ENCODE measurements at places on chromosomes 2 and 18.

DNA sequence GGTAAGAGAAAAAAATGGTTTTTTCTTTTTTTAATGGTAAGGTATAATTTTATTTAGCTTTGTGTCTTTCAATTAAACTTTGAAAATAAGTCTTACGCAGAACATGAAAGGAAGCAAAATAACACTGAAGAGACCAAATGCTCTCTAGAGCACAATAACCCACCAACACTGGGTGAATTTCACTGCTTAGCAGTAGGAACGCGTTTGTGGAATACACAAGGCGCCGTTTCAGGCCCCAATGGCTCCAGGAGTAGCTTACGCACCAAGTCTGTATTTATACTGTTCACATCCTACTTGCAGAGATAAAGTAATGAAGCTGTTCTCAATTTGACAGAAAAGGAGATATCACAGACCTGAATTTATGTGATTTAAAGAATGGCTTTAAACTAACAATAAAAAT lies 23.5 kb downstream of the RPL31 start:
- no peaks in the 10 kb centered on the region for H3K4me1 ChIP-seq
- no peaks in the 10 kb centered on the region for H3K27me3 ChIP-seq
- H3K36me3 ChIP-seq, result peaks cover 75% of the 10 kb centered on the region
- no peak overlapping the region for H3K27ac ChIP-seq
- no peak for DNase-seq
- H3K4me3 ChIP-seq, result no peak overlapping the region

GRCh38 chr18:74951165-74951760 lies 257.7 kb downstream of the PTGR3 start:
- no peak overlapping the region for H3K4me3 ChIP-seq
- H3K36me3 ChIP-seq, result no peaks in the 10 kb centered on the region

DNA sequence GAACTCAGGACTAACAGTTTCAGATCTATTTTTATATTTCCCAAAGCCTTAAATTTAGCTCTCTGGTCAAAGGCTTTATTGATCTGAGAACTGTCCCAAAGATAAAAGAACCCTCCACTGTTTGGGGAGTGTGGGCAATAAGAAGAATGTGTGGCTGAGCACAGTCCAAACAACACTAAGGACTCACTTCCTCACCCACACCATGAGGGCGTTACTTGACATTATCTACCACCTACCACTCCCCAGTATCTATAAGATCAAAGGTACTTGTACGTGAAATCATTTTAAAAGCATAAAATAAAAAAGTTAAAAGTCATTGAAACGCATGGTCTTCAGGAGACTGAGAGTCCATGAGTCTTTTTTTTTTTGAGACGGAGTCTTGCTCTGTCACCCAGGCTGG lies 54.6 kb upstream of the NFU1 start:
- DNase-seq, result no peak
- peaks cover 31% of the 10 kb centered on the region for H3K36me3 ChIP-seq
- peaks cover 11% of the 10 kb centered on the region for H3K4me1 ChIP-seq
- no peak overlapping the region for H3K4me3 ChIP-seq
- H3K27ac ChIP-seq, result no peak overlapping the region

DNA sequence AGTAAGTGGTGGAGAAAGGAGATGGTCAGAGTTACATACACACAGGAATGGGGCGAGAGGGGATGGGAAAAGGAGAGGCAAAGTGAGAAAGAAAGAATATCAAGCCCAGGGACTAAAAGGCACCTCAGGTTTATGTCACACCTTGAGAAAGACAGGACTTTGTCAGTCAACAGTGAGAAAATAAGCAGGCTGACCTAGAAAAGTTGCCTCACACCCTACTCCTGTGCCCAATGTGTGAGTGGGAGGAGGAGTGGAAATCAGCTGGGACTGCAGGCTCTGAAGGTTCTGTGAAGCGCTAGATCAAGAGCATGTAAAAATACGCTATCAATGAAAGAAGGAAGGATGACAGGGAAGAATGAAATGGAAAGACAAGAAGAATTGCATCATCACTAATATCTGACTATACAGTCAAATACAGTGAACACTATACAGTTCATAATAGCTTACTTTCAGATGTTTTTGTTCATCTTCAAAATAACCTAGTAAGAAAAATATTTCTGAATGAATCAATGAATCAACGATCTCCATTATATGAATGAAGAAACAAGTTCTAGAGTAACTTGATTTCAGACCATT lies 10.7 kb downstream of the VPS54 start:
- DNase-seq, result no peak
- peaks cover 7% of the 10 kb centered on the region for H3K4me1 ChIP-seq
- H3K4me3 ChIP-seq, result no peak overlapping the region
- H3K27me3 ChIP-seq, result no peaks in the 10 kb centered on the region

DNA sequence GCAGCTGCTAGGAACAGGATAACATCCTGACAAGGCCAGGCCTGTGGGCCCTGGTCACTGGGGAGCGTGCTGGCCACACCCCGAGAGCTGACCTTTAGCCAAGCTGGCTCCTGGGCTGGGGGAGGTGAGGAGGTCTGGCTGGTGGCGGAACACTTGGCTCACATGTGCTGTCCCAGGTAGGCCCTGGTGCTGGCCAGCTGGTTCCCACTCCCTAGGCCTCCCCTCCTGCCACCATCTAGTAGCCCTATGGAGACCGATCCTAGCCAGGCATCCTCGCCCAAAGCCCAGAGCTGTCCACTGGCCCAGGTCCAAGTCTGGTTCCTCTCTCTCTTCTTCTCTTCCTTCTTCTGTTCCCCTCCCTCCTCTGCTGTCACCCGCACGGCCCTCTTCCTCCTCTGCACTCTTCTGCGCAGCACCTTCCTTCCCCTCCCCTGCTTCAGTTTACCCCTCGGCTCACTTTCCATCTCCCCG lies 52.4 kb downstream of the TNS1 start:
- DNase-seq, result no peak
- no peak overlapping the region for H3K27ac ChIP-seq
- H3K4me1 ChIP-seq, result peaks cover 66% of the 10 kb centered on the region
- no peak overlapping the region for H3K4me3 ChIP-seq

DNA sequence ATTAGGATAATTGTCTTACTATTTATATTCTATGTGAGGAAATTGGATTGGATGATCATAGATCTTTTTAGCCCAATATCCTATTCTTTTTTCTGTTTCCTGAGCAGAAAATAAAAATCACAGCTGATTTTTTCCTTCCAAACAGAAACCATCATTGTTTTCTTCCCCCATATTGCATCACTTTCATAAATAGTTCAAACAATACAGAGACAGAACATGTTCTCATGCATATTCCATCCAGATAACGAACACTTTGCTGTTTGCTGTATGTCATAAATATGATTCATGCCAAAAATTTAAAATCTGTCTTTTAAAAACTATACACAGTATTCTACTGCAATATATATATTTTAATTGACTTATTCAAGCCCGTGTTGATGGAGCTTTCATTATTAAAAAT lies 22.0 kb upstream of the RALBP1 start:
- H3K27ac ChIP-seq, result no peak overlapping the region
- no peak for DNase-seq
- H3K4me1 ChIP-seq, result no peaks in the 10 kb centered on the region
- H3K27me3 ChIP-seq, result no peaks in the 10 kb centered on the region
